ENCODE measurements at places on chromosomes 3 and 15.

DNA sequence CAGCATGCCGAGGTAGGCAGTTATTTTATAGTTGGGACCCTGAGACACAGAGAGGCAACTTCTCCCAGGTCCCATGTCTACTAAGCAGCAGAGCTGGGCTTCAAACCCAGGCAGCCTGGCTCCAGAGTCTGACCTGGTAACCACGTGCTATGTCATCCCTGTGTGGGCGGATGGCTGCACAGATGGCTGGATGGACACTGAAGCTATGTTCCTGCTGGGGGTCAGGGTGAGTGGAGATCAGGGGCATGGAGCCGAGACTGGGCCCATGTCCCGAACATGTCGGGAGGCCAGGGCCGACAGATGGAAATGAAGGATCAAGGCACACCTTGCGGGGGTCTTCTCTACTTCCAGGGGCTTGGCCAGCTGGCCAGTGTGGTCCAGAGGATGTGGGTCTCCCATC, 9.3 kb upstream of the FBLN2 start:
- no peak for DNase-seq

DNA sequence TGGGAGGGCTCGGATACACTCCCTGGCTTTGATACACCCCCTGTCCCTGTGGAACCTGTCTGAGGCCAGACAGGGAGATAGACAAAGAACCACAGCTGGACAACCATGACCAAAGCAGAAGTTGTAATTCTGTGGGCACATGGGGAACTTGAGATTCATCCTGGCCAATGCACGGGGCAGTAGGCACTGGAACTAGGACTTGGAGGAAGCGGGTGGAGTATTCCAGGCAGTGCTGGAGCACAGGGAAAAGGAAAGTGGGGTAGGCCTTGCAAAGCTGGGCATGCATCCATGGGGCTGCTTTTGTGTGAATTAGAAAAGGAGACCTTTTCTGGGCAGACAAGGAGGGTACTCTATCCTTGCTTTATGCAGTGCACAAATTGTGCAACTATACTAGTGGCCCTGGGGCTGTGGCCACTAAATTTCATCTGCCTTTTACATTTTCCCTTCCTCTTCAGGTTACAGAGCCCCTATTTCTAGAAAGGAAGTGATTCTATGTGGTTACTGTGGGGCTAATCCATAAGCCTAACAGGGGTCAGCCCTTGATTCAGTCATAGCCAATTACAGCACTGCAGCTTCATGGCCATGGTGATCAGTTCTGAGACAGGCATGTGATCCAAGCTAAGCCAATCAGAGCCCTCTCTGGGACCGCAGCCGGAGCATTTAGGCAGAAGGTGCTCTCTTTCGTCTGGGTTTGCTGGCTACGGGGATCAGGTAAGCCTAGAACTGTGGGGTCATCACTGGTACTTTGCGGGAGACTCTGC, 21.0 kb downstream of the CRABP1 start:
- DNase-seq: no peak

GRCh38 chr3:38454178-38454883, 641 bp downstream of the ACVR2B start:
- peak; percentile 63 for DNase-seq

DNA sequence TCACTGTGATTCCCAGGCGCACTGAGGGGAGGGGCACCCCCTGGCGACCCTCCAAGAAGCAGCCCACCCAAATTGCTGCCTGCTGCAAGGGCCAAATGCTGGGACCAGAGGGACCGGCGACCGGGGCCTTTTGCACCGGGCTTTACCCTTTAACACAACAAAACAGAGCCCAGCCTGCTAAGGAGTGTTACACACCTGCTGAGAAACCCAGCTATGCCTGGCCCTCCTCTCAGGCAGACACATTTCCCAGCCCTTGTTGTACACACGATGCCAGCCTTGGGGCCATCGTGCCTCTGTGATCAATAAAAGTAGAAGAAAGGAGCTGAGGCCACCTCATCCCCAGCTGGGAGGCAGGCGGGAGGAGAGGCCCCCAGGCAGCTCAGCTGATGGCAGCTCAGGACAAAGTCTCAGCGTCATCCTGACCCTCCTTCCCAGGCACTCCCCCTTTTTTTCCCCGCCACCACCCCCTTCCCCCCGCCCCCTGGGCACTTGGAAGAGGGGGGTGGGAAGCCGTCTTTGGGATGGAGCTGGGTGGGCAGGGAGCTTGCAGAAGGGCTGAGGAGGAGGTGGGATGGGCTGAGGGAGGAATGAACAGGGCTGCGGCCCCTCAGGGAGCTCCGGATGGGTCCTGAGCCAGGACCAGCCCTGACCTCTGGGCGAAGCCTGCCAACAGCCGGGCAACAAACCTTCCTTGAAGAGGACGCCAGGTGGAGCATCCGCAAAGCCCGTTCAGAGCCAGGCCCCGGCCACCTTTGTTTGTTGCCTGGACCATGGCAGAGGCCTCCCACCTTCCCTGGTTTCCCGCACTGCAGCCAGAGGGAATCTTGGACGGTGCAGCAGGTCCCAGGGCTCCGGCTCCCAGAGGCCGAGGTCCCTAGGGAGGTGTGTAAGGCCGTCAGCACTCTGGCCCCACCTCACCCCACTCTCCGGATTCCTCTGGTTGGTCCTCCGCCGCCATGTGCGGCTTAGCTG, 45.9 kb upstream of the SEC61A1 start:
- DNase-seq: peak; percentile 20

DNA sequence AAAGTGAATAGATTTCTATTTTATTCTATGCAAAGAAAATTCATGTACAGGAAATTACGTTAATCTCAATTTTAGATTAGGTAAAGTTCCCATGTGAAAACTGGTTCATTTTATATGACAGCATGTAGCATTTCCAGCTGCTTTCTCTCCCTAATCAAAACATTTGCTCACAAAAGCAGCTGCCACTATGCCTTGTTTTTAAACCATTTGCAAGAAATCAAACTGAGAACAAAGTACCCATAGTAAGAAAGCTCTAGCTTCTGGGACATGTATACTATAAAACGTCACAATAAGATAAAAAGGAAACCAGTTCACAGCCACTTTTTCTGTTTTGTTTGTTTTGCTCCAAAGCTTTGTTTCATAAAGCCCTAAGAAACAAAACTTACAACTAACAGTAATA, 5.0 kb upstream of the CRYBG3 start:
- DNase-seq: peak; percentile 33
